ENCODE measurements at places on chromosomes 3 and 15.
A peak's percentile ranks its signal among the peaks of the same experiment; 100 is the strongest.

GRCh38 chr3:41963823-41964222, 1.9 kb upstream of the ULK4 start:
- no peak for DNase-seq

- no peak for DNase-seq
Observed at GRCh38 chr15:45094358-45094730, 19.6 kb downstream of the DUOX2 start.

GRCh38 chr3:133211449-133211848, 173.3 kb downstream of the TMEM108 start:
- DNase-seq, result peak; percentile 21

DNA sequence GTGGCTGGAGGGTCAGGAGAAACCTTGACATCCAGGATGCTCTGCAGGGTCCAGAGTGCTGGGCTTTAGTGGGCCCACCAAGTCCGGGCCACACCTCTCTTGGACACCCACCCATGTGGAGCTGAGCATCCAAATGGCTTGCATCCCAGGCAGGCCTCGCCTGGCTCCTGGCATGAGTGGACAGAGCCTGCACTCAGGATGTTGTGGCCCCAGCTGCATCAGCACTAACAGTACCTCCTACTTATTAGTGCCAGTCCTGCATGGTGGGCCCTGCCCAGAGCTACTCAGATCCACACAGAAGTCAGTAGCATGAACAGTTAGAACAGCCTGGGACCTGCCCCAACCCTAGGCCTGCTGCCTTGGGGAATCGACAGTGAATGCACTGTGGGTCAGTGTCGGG, 42.2 kb upstream of the MRPS22 start:
- no peak for DNase-seq

DNA sequence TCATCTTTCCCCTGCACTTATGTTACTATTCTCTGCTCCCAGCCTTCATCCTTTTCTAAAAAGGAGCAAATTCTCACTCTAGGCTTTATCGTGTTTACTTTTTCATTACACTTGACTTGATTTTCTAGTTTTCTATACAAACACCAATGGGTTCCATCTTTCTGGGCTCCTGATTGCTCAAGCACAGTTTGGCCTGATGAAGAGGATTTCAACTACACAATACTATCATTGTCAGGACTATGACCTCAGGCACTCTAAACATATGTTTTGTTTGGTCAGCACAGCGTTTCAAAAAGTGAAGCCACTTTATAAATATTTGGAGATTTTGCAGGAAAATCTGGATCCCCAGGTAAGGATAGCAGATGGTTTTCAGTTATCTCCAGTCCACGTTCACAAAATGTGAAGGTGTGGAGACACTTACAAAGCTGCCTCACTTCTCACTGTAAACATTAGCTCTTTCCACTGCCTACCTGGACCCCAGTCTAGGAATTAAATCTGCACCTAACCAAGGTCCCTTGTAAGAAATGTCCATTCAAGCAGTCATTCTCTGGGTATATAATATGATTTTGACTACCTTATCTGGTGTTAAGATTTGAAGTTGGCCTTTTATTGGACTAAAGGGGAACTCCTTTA, 86.2 kb downstream of the TGFBR2 start:
- DNase-seq, result no peak

DNA sequence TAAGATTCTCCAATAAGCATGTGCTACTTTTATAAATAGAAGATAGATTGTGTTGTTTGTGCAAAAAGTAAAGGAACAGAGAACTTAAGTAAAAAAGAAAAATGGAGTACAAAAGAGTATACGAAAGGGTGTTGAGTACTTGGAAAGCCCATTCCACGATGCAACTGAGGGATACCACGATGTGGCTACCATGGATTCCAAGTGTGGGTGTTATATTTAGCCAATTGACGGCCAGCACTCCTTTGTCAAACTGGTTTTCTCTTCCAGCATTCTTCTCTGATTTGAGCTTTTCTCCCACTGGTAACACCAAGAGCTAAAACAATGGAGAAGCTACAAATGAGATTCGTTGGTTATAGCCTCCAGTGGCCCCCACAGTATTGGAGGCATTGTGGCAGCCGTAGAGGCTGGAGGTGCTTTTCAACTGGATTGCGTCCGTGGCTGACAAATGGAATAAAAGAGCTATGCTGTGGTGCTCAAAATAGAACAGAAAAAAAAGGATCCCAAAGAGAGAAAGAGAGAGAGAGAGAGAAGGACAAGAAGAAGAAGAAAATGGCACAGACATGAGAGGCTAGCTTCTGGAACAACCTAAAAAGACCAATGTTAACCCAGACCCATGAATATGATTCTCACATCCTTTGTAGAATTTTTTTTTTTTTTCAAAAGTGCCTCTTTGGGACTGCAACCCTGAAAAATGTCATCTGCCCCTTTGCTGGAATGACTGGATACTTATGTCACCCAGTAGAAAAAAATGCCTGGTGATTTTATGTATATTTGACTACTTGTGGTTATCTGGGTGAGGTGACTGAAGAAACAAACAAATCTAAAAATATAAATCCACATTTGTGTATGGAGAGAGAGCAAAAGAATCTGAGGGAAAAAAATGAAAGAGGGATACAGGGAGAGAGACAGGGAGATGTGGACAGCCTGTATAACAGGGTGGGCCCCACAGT, 345.1 kb downstream of the RORA start:
- no peak for DNase-seq

- DNase-seq, result no peak
Observed at GRCh38 chr15:27771892-27772291, 327.2 kb downstream of the OCA2 start.

- DNase-seq, result no peak
Observed at GRCh38 chr3:75768303-75769017, 16.9 kb downstream of the ZNF717 start.

DNA sequence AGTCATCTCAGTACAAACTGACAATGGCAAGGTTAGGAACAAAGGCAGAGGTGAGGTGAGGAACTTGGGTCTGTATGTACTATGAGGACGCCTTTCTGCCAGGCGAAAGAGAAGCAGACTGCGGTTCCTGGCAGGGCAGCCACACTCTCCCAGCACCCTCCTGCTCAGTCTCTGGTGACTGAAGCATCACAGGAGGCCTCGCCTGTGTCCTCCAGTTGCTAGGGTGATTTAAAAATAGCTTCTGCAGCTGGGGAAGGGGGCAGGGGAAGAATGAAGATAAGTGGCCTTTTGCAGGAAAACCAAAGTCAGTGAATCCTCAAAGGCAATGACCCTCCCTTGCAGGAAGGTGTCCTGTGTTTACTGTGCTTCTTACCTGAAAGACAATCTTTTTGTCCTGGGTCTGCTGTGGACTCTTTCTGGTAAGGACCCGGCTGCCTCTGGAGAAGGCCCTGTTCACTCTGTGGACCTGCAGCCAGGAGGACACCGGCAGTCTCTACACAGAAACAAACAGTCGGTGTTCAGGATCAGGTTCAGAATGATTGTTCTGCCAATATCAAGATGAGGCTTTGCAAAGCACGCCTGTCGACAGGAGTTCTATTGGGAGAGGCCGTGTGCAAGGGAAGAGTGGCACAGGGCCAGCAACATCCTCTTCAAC, 65.7 kb upstream of the DGKG start:
- peak; percentile 76 for DNase-seq

GRCh38 chr15:76105911-76106310, 46.1 kb downstream of the TMEM266 start:
- no peak for DNase-seq

DNA sequence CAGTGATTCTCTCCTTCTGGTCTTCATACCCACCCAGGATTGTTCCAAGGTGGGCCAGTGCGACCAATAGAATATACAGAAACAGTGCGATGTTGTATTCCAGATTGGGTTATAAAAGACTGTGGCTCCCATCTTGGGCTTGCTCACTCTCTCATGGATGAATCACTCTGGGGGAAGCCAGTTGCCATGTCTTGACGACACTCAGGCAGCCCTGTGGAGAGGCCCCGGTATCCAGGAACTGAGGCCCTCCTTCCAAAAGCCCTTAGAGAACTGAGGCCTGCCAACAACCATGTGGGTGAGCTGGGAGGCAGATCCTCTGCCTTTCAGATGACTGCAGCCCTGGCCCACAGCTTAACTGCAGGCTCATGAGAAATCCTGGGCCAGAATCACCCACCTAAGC, 57.2 kb downstream of the SH3GL3 start:
- no peak for DNase-seq

GRCh38 chr3:45026957-45027356, 854 bp downstream of the CLEC3B start:
- DNase-seq, result peak; percentile 20

DNA sequence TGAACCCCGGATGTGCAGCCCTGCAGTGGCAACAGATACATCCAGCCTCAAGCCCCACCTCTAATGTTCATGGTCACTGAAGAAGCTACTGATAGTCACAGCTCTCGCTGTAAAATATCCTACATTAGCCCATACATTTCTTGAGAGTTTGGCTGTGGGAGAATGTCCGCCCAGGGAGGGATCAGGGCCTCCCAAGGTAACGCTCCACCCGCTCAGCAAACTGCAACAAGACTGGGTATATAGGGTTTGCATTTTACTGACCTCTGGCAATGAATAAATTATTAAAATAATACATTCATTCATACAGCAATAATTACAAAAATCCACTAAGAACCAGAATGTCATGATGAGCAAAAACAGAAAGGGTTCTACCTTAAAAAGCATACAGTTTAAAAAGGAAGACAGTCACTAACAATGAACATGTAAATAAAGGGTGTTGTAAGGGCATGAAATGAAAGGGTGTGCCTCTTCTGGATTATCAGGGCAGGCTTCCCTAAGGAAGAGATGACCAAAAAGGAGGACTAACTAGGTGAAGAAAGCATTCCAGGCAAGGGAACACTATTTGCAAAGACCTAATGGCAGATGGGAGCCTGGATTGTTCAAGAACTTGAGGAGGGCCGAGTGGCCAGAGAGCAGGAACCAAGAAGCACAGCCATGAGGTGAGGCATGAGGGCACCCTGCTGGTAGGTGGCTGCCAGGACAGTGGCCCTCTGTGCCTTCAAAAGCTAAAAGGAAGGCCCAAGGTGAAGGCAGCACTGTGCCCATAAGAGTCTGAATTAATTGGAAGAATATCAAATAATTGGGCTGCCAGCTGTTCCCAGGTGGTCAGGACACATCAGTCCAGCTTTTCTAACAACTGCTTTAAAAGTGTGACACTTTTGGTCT, 28.1 kb upstream of the CTDSPL start:
- DNase-seq, result peak; percentile 59

GRCh38 chr3:24683633-24684384, 189.2 kb upstream of the THRB start:
- DNase-seq, result peak; percentile 5

DNA sequence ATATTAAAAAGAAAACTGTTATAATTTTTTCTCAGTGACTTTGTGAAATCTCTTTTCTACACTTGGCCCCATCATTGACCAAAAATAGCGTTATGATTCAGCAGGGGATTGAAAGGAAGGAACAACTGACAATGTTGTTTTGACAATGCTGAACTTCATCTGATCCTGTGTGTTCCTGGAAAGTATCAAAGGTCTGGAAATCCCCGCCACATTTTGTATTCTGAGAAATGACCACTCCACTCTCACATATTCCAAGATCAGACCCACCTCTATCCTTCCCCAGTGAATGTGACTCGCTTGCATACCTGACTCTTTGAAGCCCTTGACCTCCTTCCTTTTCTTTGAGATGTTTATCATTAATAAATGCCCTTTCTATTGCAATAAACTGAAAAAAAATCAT, 9.7 kb upstream of the RIOX2 start:
- no peak for DNase-seq

GRCh38 chr15:71291723-71292122, 176.5 kb downstream of the THSD4 start:
- no peak for DNase-seq

DNA sequence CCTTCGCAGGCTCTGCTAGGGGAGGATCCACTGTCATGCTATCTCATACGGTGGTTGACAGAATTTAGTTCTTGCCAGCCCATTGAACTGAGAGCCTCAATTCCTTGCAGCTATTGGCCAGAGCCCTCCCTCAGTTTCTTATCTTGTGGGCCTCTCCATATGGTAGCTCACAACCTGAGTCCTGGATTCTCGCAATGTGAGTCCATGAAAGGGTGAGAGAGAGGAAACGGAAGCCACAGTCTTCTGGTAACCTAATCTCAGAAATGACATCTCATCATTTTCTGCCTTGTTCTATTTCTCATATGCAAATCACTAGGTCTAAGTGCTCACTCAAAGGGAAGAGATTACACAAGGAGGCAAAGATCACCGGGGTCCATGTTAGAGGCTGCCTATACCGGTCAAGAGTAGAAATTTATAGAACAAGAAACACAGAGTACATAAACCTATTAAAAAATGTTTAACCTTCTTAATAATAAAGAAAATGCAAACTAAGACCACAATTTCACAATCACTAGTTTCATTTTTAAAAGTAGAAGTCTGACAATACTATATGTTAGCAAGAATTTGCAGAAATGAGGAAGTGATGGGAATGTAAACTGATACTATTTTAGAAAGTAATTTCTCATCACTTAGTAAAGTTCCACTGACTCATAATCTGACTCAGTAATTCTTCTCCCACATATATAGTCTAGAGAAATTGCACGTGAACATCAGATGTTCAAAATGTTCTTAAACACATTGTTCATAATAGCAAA, 378.4 kb upstream of the AGTR1 start:
- DNase-seq, result no peak

DNA sequence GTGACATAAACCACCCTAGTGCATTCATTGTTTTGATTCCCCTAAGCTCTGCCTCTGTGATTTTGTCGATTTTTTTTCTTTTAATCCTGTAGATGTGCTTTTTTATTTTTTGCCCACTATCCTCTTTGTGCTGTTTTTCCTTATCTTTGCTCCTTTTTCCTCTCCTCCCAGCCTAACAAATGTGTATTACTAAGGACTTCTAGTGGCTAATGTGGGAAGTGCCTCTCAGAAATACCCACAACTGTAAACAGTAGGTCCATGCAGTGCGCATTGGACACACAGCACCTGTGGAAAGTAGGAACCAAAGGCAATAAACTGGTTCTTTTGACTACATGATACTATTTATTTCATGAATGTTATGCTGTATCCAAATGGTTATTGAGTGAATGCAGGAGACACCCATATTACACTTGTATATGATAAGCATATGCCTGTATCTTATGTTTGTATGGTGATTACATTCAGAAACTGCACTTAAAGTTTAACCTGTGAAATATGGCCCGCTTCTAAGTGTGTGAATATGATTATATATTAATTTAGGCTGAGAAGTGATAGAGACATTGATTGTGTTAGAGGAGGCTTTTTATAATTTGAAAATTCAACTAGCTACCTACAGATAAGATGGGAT, 147.8 kb downstream of the PLCL2 start:
- DNase-seq, result no peak

GRCh38 chr15:61227269-61227949, 1.7 kb downstream of the RORA start:
- DNase-seq, result no peak

GRCh38 chr3:107329088-107329487, 48.2 kb upstream of the CCDC54 start:
- no peak for DNase-seq

- no peak for DNase-seq
Observed at GRCh38 chr3:121956363-121956762, 62.2 kb downstream of the SLC15A2 start.

GRCh38 chr15:37933666-37934065, 774 bp upstream of the TMCO5A start:
- no peak for DNase-seq
